ENCODE measurements at places on chromosomes 12 and 14. TPM values are rescaled to one million over a fixed set of nuclear protein-coding genes. Genes with fewer than 3 reads are reported as not detected.

Gene CLEC9A
- total RNA-seq, result not detected

Gene KCNMB4
- 2.1 TPM for total RNA-seq

Gene LRP1-AS
- total RNA-seq, result not detected

Gene CYP27B1
- total RNA-seq, result 6.6 TPM

Gene BHLHE41
- total RNA-seq, result not detected

Gene ST8SIA1
- total RNA-seq, result 1.5 TPM

Gene LHX5
- total RNA-seq, result not detected

Gene MAX
- 93.6 TPM for total RNA-seq

Gene OR4E2
- not detected for total RNA-seq

Gene MEG3
- not detected for total RNA-seq

Gene RHOJ
- total RNA-seq, result not detected

Gene ACACB
- 13.3 TPM for total RNA-seq

Gene BAZ2A
- 129 TPM for total RNA-seq

Gene KCNH3
- total RNA-seq, result 2.4 TPM

Gene FOXJ2
- 16.5 TPM for total RNA-seq

Gene ADCY4
- 1.4 TPM for total RNA-seq

Gene PTGER2
- 2.4 TPM for total RNA-seq

Gene TAS2R9
- total RNA-seq, result not detected

Gene TBX3
- total RNA-seq, result not detected

Gene P2RX2
- total RNA-seq, result not detected

Gene SYCP3
- 0.16 TPM for total RNA-seq

Gene PMCH
- 0.57 TPM for total RNA-seq

Gene STK38L
- 30.4 TPM for total RNA-seq

Gene PCED1B
- total RNA-seq, result 76.3 TPM

Gene TMEM30B
- total RNA-seq, result 2.1 TPM

Measured in activated CD4-positive, alpha-beta T cell treated with anti-CD3 and anti-CD28 coated beads for 36 hours (primary cell).